ENCODE measurements at places on chromosomes 7 and 10.
A peak's percentile ranks its signal among the peaks of the same experiment; 100 is the strongest.

- no peak for DNase-seq
Measured at GRCh38 chr10:21943633-21944265, 59.8 kb downstream of the DNAJC1 start.

DNA sequence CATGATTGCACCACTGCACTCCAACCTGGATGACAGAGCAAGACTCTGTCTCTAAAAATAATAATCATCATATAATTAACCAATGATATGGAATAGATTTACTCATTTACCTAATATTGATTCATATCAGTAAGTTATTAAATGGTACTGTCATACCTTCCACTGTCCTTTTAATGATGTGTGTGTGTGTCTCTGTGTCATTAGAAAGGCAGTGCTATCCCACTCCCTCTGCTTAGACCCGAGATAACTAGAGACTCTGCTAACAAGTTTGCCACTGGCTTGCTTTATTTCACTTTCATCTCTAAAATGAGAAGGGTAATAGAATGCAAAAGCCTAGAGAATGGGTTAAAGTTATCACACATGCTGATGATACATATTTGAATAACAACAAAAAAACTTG, 21.1 kb downstream of the MCM10 start:
- DNase-seq = no peak

DNA sequence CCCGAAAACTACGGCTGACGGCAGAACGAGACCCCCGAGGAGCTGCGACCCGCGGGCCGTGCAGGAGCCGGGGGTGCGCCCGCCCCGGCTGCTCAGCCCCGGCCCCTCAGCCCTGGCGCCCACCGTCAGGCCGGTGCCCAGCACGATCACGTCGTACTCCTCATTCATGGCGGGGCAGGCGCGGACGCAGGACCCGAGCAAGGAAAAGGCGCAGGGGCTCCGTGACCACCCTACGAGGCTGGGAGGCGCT, 218 bp downstream of the GDI2 start:
- DNase-seq = no peak

GRCh38 chr7:18361756-18362155, 133.8 kb upstream of the HDAC9 start:
- DNase-seq = peak; percentile 47

GRCh38 chr10:121338206-121338980, 259.9 kb downstream of the FGFR2 start:
- no peak for DNase-seq

- DNase-seq = no peak
Measured at GRCh38 chr10:26844396-26844975, 16.3 kb downstream of the ABI1 start.

- DNase-seq = no peak
Measured at GRCh38 chr10:89299031-89299430, 2.8 kb upstream of the IFIT2 start.

DNA sequence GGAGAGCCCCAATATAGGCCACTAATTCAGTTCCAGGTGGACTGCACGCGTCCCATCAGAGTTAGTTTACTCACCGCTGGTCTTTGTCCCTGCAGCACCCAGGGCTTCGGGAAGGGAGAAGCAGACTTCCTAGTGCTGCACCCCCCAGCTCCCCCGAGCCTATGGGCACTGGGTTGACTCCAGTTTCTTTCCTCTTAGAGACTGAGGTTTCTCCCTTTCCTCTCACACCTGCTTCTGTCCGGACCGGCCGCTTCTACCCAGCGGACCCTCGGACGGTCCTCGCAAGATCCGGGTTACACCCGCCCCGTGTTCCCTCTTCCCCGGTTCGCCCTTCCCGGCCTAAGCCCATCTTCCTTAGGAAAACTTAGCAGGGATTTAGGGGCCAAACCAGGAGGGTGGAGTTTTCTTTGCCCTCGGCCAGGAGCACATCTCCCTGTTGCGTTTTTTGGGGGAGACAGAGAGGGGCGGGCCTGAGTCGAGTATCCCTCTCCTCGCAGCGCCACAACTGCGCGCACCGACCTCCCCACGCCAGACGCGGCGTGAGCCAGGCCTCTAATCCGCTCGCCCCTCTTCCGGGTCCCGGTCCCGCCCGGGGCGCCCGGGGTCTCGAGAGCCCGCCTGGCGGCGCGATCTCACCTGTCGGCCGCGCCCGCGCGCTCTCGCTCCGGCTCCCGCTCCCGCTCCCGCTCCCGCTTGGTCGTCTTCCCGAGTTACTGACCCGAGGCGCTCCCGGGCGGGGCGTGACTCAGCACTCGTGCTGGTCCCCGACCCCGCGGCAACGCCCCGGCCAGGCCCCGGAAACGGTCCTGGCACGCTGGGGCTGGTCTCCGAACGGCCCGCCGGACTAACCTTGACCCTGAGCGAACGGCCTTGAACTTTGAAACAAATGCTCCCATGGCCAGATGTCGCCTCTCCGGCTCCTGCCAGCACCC, at the start of gene AIFM2:
Gene AIFM2, minus strand, starts transcription at position 728 of the 932 bp plus-strand sequence. CDS start 8,741 bp downstream, outside the sequence.
- DNase-seq = peak; percentile 89

DNA sequence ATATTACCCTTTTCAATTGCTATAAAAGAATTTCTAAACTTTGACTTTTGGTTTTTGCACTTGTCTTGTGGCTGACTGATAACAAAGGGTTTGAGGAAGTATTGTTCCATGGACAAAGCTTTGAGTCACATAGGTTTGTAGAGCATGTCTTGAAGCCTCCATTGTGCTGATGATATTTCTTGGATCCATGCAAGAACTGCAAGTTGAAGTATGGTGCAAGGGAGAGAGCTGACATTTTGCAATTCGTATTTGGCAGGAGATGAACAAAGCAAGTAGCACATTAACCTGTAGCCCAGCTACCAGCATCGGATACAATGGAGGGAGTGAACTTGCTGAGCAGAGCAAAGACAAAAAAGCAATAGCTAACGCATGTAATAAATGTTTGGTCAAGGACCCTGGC, 23.4 kb downstream of the MGAM2 start:
- no peak for DNase-seq

GRCh38 chr7:1940402-1940786, 270.3 kb downstream of the ELFN1 start:
- DNase-seq = peak; percentile 26

- no peak for DNase-seq
Measured at GRCh38 chr10:76071653-76072365, 640.4 kb downstream of the LRMDA start.

- DNase-seq = no peak
Measured at GRCh38 chr7:88262562-88262961, 42.7 kb upstream of the SRI start.

- no peak for DNase-seq
Measured at GRCh38 chr7:28708033-28708951, 249.8 kb downstream of the TRIL start.

DNA sequence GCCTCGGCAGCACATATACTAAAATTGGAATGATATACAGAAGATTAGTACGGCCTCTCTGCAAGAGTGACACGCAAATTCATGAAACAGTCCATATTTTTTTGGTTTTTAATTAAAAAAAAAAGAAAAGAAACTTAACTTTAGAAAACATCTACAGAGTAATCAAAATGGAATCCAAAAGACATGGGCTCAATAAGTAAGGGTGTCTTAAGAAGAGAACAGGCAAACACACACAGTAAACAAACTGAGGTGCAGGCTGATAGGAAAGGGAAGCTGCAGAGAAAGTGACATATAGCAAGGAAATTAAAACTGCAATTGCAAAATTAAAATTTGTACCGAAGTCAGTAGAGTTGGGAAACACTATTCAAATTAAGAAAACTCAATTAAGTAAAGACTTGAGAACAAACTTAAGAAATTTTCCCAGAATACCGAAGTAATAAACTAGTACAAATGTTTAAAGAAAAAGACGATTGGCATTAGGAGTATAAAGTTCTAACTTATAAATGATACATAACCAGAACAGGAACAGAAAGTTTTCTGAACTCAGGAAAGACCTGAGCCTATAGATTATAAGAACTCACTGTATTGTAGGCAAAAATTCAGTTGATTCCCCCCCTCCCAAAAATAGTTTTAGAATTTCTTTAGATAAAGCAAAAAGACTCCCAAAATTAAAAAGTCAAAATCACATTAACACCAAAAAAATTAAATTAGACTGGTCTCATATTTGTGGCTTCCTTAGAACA, 16.3 kb downstream of the MTPN start:
- DNase-seq = no peak

GRCh38 chr10:45155784-45156183, 155.1 kb downstream of the ZNF22 start:
- DNase-seq = no peak

DNA sequence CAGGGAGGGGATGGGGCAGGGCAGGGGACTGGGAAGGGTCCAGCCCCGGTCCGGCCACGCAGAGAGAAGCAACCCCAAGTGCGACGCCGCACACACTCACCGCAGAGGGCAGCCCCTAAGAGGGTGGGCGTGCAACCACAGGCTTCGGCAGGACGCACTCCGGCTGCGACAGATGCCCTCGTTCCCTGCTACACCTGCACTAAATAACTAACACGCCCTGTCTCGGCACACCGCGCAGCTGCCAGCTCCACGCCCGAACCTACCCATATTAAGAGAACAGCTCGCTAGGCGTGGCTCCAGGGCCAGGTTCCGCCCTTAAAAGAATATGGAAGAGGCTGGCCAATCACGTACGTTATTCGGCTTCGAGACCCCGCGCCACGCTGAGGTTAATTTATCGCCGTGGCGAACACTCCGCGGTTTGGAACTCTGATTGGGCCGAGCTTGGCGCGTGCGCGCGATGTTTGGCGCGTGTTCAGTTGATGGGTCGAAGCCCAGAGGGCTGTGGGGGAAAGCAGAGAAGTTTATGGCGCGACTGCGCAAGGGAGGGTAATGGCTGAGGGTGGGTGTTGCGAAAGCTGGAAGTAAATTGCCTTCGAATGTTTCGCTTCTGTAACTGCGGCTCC, 91.1 kb downstream of the OR13A1 start:
- DNase-seq = no peak

GRCh38 chr10:8174762-8175161, 120.3 kb downstream of the GATA3 start:
- DNase-seq = no peak

GRCh38 chr7:138890499-138891445, 90.4 kb downstream of the KIAA1549 start:
- peak; percentile 58 for DNase-seq

GRCh38 chr10:71230656-71231025, 18.3 kb downstream of the UNC5B start:
- no peak for DNase-seq

- no peak for DNase-seq
Measured at GRCh38 chr10:88388324-88388723, 194.8 kb downstream of the RNLS start.

DNA sequence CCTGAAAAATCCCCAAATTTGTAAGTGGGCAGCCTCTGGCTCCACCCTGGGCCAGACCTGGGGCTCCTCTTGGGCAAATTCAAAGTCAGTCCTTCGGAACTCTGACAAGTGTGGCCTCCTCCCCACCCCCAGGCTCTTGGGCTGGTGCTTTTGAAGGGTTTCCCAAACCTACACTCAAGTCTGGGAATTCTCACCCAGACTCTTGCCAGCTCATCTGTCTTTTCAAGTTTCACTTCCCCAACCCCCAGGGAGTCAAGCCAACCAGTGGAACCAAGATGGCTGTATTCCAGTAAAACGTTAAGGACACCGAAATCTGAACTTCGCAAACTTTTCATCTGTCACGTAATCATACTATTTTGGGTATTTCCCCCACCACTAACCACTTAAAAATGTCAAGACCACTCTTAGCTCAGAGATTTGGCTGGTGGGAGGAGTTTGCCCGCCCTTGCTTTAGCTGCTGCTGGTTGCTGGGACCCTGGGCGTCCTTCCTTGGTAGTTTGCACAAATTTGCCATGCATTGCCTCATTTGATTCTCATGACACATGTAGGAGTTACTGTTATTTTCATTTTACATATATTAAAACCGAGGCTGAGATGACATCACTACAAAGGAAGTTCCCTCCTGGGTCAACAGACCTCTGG, 1.7 kb upstream of the MYO1G start:
- no peak for DNase-seq

GRCh38 chr7:45027774-45028114, 27.7 kb downstream of the CCM2 start:
- DNase-seq = no peak

GRCh38 chr10:110498087-110498981, 627 bp downstream of the DUSP5 start:
- DNase-seq = peak; percentile 59

DNA sequence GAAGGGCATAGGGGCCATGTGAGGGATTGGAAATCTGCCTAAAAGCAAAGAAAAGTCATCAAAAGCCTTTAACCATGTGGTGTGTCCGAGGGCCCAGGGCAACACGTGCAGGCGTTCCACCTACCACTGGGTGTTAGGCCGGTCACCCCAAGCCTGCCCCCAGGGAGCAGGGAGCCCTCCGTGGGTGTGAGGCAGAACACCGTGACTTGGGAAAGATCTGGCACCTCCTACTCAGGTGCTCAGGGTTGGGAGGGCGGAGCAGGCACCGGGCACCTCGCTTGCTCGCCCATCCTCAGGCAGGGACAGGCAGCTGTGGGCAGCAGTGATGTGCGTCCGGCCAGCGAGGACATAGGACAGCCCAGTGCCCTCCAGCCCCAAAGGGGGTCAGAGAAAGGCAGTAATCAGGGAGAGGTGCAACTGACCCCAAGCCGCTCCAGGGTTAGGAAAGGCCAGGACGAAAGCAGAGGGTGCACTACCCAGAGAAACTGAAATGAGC, 80.7 kb upstream of the CHST15 start:
- no peak for DNase-seq

DNA sequence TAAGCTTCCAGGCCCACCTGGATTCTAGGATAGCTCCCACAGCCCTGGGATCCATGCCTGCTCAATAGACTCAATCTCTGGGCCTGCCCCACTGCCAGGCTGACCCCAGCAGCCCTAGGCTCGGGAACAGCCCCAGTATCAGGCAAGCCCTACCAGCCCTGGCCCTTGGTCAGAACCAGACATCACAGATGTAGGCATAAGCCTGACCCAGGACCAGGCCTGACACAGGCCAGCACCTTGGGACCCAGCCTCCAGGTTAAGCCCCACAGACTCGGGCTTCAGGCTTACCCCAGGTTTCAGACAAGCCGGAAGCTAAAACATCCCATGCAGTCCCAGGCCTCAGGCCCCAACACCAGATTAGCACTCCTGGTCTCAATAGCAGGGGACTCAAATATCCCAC, 276.2 kb upstream of the LRRTM3 start:
- DNase-seq = no peak

DNA sequence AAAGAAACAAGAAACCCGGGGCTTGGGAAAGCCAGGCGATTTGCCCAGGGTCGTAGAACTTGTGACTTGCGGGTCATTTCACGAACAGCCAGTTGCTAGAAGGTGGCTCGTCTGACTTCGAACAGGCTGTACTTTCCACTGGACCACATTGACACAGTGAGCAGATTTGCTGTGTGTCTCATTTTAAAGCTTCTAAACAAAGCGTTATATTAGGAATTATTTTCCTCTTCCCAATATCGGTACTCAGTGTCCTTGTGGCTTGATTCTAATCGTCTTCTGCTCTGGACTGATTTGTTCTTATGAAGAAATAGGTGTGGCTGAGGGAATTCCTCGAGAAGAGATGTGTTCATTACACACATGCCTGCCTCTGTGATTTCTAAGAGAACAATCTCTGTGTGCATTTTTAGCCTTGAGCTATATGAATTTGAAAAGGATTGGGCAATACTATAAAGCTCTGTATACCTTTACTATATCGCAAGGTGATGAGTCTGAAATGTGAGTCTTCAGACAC, 150.0 kb upstream of the PRR15 start:
- no peak for DNase-seq

- DNase-seq = no peak
Measured at GRCh38 chr10:815338-816090, 116.0 kb downstream of the LARP4B start.

All from ovary (tissue), 10 donors.